CMK (cell line): ENCODE measurements at places on chromosomes 5 and 9.

GRCh38 chr5:177465044-177465443 lies 8.4 kb downstream of the DBN1 start:
- DNase-seq = no peak

DNA sequence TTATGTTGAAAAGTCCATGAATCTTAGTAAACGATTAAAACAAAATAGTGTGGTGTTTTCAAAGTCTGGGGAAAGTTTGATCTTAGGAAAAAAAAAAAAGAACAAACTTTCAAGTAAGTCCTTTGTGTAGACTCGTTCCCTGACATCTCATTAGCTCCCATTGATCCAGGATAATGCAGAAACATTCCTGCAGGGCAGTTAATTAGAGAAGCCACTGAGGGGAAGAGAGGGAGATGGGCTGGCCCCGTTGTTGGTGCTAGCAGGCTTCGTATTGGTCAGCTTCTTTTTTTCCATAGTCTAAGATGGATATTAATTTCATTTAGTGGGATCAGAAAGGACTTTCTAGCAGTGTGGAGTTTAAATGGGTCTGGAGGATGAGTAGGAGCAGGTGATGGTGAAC lies 340.2 kb downstream of the DRD1 start:
- no peak for DNase-seq

DNA sequence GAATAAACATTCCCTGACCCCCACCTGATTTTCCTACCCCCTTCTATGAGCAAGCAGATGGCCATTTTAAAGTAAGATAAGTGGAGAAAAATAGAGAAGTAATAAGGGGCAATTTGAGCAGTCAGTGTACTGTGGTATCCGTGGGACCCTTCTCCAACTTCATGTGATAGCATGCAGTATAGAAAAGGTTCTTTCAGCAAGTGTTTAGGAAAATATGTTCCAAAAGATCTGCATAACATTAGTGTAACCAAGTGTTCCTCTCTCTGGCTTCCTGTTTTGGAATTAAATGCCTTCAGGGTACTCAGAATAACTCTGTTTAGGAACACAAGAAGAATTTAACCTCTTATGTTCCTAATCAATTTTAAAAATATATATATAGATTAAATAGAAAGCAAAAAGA lies 134.9 kb downstream of the ATG10 start:
- peak; percentile 8 for DNase-seq

DNA sequence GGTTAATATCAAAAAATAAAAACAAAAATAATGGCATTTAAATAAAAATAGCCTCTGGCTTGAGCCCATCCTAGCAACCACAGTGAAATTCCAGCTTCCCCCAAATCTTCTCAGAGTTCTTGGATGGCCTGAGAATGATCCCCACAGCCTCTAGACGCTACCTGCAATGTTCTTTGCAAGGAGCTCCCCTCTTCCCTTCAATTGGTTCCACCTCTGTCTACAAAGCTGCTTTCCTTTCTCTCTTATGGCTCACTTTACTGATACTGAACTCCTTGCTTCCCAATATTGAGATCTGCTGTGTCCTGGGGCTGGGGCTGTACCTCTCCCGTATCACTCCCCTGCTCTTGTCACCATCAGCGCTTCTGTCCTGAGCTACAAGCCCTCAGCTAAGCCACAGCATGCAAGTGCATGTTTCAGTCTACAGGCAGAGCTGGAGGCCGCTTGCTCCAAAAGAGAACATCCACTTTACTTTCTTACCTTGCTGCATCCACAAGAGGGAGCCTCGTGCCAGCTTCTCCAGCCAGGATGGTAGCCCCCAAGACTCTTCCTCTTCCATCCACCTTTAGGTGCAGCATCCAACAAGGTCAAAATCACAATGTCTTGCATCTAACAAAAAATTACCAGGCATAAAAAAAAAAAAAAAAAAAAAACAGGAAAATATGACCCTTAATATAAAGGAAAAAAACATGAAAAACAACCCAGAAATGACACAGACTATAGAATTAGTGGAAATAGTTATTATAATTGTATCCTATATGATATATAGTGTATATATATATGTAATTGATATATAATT lies 57.4 kb upstream of the PRSS3 start:
- DNase-seq = peak; percentile 46

GRCh38 chr9:108996643-108997042 lies 16.7 kb downstream of the CTNNAL1 start:
- no peak for DNase-seq

GRCh38 chr5:45262061-45262590 lies 434.1 kb downstream of the HCN1 start:
- DNase-seq = no peak

DNA sequence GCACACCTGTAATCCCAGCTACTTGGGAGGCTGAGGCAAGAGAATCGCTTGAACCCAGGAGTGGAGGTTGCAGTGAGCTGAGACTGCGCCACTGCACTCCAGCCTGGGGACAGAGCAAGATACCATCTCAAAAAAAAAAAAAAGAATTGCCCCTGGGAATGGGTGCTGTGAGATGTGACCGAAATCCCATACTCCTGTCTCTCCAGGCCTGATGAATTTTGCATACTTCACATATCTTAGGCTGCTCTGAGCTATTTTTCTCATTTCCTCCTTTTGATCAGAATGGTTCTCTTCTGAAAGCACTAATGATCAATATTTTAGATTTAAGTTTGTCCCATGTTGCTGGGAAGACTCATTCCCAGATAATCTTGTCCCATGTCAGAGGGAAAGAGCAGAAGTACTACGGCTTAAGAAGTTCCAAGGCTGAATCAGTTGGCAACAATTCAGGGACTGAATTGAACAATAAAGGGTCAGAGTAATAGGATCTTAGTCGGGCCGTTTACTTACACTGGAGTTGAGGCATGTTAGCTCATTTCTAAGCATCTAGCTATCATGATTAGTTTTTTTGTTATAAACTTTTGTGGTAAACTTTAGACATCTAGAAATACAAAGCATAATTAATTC lies 44.2 kb upstream of the TENT2 start:
- DNase-seq = no peak

DNA sequence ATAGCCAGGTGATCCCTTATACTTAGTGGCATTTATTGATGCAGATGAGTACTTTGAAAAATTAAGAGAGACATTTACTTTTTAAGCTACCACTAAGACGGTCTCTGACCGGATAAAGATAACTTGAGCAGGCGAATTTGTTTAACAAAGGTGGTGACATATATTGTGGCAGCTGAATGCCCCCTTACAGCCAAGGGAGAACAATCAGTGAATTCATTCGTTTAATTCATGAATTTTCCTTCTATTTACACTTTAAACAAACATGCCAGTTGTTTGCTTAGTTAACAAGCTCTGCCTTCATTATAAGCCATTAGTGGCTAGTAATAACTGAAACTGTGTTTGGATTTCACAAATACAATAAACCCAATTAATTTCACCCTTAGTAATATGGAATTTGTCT lies 187.1 kb downstream of the AOPEP start:
- DNase-seq = no peak
